Skeletal muscle cell (primary cell): ENCODE measurements at places on chromosomes 1 and 21.

- peak; percentile 5 for DNase-seq
These were observed 218.2 kb upstream of the ADGRL2 start for GRCh38 chr1:81582467-81582986.

- DNase-seq: peak; percentile 53
These were observed 9.8 kb downstream of the INKA2 start for GRCh38 chr1:111729271-111729921.

GRCh38 chr1:8443558-8444194, 125.8 kb downstream of the SLC45A1 start:
- no peak for DNase-seq

DNA sequence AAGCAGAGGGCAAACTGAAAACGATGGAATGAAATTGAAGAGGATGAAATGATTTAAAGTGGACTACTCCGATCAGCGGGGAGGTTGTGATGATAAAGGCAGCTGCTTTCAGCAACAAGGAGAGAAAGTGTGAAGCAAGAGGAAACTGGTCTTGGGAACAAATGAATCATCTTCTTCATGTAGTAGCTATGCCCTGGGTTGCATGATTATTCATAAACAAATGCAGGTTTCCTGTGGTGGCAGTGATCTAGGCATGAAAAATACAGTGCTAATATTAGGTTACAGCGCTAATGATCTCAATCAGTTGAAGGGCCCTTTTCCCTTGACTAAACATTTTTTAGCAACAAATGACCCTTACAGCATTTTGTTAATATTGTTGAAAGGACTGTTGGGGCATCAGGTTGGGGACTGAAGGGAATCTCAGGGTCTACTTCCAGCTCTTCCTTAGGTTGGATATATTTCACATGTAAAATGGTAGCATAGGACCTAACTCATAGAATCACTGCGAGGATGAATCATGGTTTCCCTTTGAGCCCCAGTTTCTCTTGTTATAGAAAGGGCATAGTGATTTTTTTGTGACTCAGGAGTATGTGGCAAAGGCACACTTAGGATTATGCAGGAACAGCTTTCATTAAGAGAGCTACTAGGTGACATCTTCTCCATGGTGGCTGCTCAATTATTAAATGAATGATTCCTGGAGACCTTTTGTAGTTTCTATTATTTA, 1.9 kb upstream of the ZFYVE9 start:
- peak; percentile 85 for DNase-seq

- no peak for DNase-seq
These were observed 5.2 kb upstream of the FAM89A start for GRCh38 chr1:231045286-231045685.

- no peak for DNase-seq
These were observed 15.4 kb downstream of the PDXK start for GRCh38 chr21:43734131-43734927.

DNA sequence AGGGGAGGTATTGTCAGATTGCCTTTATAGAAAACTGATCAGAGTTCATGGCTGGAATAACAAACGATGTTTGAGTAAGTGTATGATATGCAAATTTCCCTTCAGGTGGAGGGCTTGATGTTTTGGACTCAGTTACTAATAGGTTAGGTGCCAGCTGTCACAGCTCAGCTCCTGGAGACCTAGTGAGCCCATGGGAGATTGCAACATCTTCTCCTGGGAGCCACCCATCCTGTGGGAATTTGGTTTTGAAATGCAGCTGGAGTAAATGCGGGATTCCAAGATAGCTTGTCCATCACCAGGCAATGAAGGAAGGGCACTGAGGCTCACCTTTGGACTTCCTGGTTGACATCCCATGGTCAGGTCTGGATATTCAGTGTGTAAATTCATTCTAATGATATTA, 211.4 kb upstream of the NRIP1 start:
- DNase-seq: no peak

DNA sequence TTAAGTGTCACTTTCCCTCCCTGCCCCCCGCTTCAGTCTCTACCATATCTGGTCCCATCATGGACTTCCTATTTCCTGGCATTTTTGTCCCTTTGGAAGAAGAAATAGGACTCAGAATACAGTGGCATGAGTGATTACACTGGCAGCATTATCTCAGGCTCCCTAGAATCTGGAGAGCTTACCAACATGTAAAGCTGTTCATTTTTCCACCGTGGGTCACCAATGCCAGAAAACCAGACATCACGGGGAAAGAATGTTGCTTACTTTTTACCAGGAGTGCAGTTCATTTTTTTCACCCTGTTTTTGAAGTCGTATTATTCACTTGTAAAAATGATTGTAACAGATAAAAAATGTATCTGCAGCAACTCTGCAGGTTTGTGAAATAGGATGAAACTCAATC, 44.8 kb downstream of the BACH1 start:
- no peak for DNase-seq

DNA sequence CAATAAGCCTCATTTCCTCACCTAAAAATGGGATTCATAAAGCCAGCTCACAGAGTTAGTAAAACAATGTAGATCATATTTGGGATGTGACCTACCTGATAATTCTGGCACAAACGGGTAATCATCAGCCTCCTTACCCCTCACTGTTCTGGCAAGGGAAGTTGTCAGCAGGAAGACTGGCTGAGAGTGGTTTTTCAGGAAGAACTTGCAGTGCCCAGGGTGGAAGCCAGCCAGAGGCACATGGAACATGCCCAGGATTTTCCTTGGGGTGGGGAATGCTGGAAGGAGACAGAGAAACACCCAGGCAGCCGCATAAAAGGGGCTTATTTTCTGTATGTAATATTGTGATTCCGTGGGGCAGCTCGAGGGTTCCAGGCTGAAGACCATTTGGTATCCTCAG, 7.7 kb upstream of the SLC5A9 start:
- DNase-seq: no peak

GRCh38 chr1:149928401-149928724, 760 bp upstream of the SF3B4 start:
- DNase-seq: no peak

DNA sequence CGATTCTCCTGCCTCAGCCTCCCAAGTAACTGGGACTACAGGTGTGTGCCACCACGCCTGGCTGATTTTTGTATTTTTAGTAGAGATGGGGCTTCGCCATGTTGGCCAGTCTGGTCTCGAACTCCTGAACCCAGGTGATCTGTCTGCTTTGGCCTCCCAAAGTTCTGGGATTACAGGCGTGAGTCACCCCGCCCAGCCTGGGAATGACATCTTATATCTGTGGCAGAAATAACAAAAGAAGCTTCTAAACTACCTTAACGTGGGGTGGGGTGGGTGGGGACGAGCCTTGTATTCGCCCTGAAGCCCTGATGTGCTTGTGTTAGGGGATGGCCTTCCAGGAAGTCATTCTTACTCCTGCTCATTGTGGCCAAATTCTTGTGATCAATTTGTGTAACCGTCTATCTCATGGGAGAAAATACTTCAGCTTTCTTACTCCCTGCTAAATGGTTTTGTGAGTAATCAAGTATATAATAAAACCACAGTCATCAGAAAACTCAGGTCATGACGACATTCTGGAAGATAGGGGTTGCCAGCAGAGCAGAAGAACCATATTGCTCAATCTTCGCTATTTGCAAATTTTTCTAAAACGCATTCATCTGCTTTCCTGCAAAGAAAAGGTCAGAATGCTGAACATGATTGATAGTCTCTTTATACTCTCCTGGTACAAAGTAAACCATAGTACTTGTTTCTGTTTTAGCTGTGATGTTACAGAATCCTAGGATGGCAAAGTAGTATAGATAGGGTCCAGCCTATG, 63.2 kb downstream of the DIRAS3 start:
- DNase-seq: peak; percentile 95

DNA sequence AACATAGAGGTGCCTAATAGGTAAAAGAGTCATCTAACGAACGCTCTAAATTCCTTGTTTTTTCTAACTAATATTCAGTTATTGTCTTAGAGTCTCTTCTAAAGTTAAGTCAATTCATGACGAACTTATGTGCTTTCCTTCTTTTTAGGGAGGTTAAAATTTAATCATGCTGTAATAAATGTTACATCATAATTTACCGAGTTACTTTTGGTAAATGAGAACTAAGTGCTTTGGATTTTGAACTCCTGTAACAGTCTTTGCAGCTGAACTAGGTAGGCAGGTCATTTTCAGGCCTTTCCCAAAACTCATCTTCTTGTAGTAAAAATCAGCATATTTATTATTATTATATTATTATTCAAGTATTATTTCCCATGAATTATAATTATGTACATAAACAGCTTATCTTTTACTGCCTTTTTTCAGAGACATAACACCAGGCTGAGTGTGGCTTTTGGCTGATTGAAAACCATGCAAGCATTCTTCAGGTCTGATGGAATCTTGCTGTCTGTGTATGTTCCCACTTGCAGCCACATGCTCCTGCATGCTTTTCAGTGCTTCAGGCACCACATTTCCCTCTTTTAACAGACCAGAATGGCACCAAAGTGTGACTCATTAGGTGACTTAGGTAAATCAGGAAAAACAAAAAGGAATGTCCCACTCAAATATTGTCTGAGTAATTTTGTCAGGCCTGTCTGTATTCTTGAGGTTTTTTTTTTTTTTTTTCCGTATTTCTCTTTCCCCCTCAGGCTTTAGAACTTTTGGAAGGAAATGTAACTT, 81.0 kb upstream of the CD55 start:
- no peak for DNase-seq

DNA sequence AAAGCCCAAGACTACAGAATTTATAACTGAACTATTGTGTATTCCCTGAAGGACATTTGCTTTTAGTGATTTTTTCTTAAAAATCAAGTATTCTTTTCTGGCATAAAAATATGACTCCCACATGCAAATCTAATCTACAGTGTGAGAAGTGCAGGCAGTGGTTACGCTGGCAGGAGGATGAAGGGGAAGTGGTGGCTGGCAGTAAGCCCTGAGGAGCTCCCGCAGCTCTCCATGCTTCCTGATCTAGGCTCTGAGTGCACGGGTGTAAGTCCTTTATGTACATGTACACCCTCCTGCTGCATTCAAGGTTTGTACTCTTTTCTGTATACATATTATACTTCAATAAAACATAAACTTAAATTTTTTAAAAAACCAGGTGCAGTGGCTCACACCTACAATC, 67.5 kb upstream of the PRDX6 start:
- peak; percentile 47 for DNase-seq

- DNase-seq: no peak
These were observed 363.5 kb upstream of the ST6GALNAC5 start for GRCh38 chr1:76503736-76504135.

DNA sequence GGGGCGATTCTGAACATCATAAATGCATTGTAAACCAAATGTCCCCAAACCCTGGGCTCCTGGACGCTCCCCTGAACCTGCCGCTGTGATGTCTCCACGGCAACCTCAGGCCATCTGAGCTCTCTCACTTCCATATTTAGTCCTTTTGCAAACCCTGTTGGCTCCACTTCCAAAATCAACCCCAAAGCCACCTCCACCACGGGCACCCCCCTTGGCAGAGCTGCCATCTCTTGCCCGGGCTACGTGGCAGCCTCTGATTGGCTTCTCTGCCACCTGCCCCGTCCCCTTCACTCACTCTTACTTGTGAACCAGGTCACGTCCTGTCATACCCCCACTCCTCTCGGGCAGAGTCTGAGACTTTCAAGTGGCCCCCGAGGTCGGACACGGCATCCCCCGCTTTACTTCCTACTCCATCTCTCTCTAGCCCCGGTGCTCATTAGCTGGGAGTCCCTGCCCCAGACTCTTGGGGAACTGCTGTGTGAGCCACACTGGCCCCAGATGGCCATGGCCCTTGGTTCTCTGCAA, 15.8 kb downstream of the PRXL2B start:
- no peak for DNase-seq

DNA sequence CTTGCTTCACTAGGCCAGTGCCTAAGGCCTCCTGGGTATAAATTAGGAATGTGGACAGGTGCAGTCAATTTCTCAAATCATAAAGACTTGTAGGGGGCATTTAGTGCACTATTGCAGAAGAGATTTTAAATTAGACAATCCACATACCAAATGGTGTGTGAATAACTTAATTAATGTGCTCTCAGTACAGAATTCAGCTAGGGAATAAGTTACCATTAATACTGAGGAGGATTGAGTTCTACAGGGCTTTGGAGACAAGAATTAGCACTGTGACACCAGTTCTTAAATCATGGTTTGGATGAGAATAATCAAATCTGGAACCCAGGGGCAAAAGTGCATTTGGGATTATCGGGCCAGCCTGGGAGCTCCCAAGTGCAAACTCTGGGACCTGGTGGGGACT, 1.7 kb downstream of the SYPL2 start:
- DNase-seq: no peak

- DNase-seq: no peak
These were observed 16.5 kb upstream of the RYR2 start for GRCh38 chr1:237025358-237026074.

- no peak for DNase-seq
These were observed 175.8 kb downstream of the ADGRL2 start for GRCh38 chr1:81976539-81976938.

DNA sequence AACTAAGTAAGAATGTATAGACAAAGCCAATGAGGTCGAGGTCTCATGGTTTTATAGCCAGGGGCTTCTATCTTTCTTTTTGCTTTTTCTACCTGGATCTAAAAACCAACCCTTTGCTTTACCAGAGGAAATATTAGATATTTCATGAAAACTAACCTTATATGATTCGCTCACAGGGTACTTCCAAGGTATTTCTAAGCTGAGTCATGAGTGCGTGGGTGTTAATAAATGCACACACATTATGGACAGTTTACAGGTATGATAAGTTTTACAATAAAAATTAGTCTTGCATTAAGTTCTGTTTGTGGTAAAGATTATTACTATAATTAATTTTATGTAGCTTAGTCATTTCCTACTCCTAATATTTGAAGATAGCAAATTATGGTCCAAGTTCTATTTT, 217.2 kb downstream of the CHRM3 start:
- no peak for DNase-seq

DNA sequence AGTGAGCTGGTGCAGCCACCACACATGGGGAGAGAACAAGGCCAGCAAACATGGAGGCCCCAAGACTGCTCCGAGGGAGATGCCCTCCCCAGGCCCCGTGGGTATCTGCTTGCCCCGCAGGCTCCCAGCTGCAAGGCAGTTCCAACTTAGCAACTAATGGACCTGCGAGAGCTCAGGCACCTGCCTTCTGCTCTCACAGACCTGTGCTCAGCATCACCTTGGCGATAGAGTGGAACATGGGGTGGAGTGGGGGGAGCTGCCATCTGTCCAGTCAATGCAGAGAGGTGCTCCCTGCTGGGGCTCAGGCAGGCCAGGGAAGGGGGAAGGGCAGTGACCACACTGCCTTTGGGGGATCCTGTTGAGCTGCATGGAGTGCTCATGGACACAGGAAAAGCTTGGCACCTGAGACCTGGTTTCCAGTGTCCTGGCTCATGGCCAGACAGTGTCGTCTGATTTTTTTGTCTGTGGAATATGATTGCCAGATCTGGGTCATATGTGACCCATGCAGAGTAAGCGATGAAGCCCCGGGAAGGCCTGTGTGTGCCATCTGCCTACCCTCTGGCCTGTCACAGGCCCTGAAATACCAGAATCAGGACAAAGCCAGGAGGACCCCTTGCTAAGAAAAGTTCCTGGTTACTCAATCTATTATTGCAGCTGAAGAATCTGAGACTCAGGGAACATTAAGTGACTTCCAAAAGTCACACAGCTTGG, 39.9 kb upstream of the TENT5C start:
- DNase-seq: no peak
